Frontal cortex (tissue), 4 donors: ENCODE measurements at places on chromosomes 13 and 19.

DNA sequence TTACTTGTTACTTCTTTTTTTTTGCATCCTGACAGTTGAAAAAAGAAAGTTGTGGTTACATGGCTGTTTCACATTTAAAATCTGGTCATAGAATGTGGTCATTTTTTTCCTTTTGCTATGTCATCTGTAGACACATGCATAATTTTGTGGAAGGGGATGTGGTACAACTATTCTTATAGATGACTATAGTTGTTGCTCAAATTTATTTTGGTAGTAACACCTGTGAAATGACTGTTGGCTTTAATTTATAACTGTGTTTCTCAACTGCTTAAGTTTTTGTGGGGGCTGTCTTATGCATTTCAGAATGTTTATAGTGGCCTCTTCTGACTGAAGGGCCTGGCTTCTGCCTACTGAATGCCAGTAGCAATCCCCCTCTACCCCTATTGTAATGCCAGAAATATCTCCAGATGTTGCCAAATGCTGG, 130.5 kb downstream of the PAN3 start:
- DNase-seq, result no peak

DNA sequence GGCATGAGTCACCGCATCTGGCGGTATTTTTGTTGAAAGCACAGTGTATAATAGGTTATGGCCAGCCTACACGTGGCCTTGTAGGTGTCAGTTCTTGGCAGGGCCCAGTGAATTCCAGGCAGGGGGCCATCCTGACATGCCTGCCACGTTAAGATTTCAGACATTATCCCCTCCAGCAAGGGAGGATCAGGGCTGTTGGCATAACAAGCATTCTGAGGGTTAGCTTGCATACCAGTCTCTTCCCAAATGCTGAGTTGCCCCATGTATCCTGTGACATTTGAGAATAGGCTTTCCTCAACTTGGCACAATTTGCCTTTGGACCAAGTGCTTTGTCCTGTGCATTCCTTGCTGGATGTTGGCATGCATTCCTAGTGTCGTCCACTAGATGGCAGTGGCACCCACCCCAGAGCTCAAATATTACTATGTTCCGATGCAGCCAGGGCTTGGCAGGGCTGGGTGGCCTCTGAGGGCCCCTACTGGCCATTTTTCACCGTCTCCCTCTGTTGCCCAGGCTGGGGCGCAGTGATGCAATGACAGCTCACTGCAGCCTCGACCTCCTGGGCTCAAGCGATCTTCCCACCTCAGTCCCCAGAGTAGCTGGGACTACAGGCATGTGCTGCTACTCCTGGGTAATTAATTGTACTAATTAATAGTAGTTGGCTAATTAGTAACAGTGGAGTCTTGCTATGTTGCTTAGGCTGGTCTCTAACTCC, 31.2 kb downstream of the NLRP12 start:
- DNase-seq, result peak; percentile 59

GRCh38 chr19:35931874-35932202, 4.3 kb upstream of the LRFN3 start:
- no peak for DNase-seq

DNA sequence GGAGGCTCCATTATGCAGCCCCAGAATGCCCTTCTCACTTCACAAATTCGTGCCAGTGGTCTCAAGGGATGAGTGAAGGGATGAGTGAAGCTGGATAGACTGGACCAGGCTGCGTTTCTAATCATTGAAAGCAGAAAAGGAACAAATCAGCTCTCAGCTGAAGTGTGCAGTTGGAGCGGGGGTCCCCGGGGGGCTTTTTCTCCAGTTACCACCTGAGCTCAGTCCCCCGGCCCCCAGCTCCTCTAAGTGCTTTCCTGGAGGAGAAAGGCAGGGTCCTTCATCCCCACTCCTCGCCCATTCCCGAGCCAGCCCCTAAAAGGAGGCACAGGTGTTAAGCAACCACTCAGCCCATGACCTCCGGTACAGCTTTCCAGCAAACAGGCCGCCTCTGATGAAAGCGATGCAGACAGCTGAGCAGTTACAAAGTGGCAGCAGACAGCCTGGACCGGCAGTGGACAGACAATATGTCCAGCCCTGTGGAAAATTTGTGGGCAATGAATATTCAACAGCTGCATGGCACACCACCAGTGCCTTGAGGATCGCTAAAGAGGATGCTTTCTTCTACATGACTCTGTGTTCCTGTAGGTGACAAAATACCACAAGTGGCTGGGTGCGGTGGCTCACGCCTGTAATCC, 110.7 kb upstream of the UBL3 start:
- no peak for DNase-seq

GRCh38 chr13:105213512-105213911, 1322.0 kb downstream of the EFNB2 start:
- no peak for DNase-seq
